Calu3 (cell line): ENCODE measurements at places on chromosomes 5 and 9.
A peak's percentile ranks its signal among the peaks of the same experiment; 100 is the strongest.

GRCh38 chr9:113219969-113220368 is 1.1 kb downstream of the FKBP15 start:
- no peak for DNase-seq

DNA sequence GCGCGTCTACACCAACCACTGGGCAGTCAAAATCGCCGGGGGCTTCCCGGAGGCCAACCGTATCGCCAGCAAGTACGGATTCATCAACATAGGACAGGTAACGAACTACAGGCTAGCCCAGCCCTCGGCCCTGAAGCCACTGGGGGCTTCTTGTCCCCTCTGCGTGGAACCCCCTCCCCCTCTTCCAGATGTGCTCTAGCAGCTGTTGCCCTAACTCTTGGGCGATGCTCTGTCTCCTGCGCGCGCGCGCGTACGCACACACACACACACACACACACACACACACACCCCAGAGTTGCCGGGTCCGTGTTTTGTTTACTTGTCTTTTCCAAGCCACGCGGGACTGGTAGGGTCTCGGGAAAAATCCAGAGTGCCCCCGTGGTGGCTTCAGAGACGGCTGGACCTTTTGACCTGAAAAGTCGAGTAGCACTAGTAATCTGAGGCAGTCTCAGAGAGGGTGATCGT is 836 bp downstream of the PCSK5 start:
- no peak for DNase-seq

DNA sequence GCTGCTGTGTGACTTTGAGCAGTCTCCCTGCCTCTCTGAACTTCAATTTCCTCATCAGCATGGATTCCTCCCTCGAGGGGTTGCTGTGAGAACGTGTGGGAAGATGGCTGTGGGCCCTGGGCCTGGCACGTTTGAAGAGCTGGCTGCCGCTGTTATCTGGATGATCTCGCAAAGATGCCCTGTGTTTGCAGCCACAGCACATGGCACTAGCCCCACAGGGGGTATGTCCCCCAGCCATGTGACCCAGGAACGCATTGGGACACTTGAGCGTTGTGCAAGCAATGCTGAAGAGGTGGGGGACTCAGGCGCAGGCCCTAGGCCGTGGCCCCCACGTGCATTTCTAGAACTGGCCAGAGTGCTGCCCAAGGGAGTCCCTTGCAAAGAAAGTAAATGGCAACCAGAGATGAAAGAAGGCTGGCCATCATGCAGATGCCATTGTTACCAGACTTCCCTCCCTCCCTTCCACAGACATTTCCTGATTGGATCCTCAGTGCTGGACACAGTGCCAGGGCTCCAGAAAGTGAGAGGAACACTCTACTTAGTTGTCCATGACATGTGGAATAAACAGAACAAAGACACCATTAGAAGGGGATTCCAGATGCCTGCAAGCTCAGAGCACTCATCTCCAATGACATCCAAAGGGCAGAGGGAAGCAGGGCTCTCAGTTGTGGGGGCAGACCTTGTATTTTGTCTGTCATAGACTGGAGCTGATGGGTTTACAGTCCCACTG is 65.1 kb upstream of the NEURL1B start:
- no peak for DNase-seq

DNA sequence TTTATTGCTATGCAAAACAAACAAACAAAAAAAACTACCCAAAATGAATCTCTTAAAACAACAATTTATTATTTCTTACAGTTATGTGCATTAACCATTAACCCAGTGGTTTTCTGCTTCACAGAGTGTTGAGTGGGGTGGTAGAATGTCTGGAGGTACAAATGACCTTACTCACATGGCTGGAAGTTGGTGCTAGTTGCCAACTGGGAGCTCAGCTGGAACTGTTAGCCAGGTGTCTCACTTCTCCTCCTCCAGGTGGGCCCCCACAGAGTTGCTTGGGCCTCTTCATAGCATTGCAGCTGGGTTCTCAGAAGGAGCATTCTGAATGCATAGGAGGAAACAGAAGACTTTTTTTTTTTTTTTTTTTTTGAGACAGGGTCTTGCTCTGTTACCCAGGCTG is 10.5 kb upstream of the B4GALT1 start:
- no peak for DNase-seq

GRCh38 chr9:27379311-27380251 is 82.6 kb upstream of the EQTN start:
- DNase-seq: peak; percentile 49

DNA sequence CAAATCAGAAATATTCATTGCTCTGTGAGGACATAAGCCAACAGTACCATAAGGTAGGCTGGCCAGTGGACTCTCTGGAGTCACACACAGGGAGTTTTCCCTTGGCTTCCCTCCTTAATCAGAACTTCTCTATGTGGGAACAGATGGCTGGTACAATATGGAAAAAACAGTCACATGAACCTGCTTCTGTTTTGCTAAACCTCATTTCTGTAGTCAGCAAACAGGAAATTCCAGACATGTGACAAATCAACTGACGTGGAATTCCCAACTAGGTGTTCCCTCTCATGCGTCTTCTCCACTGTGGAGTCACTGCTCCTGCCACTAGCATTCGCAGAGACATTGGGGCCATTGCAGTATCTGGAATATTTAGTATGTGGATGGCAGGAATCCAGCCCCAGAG is 617.6 kb downstream of the KIF4B start:
- DNase-seq: no peak

DNA sequence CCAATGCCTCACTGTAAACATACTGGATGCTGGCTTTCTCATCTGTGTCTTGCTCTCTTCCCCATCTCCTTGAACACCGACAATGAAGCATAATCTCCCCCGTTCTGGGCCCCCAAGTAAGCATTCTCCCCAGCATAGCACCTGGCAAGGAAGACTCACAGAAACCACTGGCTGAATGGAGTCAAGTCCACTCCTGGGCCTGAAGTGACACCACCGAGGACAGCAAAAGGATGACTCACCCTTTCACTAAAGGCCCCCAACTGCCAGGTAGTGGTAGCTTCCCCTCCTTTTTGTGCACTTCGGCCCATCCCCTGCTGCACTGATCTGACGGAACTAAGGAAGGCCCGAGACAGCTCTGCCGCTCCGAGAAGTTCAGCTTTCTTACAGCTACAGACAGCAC is 9.4 kb downstream of the VDAC1 start:
- no peak for DNase-seq

- no peak for DNase-seq
Measured at GRCh38 chr9:136362450-136362784, 1.1 kb downstream of the DNLZ start.

- no peak for DNase-seq
Measured at GRCh38 chr5:123369371-123369968, 53.7 kb downstream of the CEP120 start.

DNA sequence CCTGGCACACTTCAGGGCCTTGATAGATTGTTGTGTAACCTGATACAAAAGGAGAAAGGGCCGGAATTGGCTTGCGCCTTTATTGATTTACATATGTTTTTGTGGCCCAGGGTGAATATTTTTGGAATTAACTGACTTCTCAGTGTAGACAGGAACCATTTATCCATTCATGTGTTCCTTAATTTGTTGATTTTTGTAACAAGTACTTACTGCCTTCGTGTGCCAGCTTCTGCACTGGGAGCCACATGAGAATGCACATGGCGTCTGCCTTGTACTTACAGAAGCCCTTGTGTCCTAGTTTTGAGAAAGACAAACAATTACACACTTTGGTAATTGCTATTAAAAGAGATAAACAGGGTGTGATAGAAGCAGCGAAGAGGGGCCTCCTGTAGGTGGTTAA is 26.4 kb downstream of the EHMT1 start:
- no peak for DNase-seq

DNA sequence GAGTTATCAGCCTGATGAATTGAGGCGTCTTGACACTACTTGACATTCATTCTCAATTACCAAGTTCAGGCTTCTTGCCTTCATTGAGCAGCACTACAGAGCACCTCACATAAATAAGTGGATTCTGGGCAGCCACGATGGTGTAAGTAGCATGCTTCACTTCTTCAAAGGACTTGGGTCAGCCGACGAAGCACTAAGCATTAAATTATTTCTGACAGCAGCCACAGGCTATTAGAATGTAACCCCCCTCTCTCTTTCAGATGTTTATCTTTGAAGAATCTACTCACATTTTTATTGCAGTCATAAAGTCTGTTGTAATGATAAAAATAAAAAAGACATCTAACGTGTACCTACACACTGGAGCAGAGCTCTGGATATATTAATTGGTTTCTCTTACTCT is 45.9 kb upstream of the VPS13A start:
- DNase-seq: no peak
